NCI-H446 (cell line): ENCODE measurements at places on chromosomes 7 and 10.
A peak's percentile ranks its signal among the peaks of the same experiment; 100 is the strongest.

DNA sequence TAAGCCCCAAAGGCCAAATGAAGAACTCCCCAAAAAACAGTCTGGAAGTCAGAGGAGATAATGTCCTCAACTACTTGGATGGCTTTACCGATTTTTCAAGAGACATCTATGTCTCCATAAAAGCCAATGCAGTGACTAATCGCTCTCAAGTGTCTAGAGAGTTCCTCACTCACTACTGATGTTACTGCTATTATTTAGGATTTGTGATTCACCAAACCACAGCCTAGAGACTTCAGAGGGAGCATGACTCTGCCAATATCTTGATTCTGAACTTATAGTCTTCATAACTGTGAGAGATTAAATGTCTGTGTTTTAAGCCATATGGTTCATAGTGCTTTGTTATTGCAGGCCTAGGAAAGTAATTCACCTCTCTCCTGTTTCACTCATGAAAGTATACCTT lies 160.2 kb downstream of the IPMK start:
- no peak for DNase-seq

DNA sequence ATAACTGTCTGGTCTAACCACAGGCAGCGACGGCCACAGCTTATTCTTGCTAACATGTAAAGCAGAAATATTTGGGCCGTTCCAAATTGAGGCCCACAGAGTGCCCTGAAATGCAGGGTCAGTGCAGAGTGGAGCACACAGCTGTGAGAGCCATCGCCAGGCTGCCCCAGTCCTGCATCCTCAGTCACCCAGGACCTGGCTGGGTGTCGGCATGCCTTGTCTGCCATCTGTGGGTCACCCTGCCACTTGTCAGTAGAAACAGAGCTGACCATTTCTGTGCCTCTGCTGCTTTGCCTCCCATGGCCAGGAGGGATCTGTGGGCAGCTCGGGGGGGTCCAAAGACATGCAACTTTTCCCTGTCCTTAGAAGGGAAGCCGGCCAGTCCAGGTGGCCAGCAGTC lies 57.3 kb upstream of the BTBD16 start:
- DNase-seq = no peak

GRCh38 chr7:99409806-99410205 lies 1.0 kb downstream of the BUD31 start:
- no peak for DNase-seq

GRCh38 chr7:45367026-45367425 lies 207.1 kb upstream of the ADCY1 start:
- DNase-seq = no peak

GRCh38 chr10:26939290-26939961 lies 78.7 kb upstream of the ABI1 start:
- no peak for DNase-seq

DNA sequence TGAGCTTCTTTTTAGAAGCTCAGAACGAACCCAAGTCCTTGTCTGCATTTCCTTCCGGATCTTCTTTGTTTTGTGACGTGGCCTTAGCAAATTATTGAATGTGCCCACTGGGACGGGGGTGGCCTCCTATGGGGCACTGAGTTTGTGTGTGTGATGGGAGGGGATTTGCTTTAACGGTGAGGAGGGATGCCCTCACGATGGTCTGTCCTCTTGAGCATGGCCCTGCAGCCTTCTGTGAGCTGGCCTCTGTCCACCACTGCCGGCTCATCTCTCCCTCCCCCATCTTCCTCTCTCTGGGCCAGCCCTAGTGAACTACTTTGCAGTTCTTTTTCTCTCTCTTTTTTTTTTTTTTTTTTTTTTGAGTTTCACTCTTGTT lies 62.9 kb upstream of the MKRN1 start:
- DNase-seq = no peak

- DNase-seq = no peak
Observed at GRCh38 chr7:44184206-44184872, 4.9 kb downstream of the GCK start.

DNA sequence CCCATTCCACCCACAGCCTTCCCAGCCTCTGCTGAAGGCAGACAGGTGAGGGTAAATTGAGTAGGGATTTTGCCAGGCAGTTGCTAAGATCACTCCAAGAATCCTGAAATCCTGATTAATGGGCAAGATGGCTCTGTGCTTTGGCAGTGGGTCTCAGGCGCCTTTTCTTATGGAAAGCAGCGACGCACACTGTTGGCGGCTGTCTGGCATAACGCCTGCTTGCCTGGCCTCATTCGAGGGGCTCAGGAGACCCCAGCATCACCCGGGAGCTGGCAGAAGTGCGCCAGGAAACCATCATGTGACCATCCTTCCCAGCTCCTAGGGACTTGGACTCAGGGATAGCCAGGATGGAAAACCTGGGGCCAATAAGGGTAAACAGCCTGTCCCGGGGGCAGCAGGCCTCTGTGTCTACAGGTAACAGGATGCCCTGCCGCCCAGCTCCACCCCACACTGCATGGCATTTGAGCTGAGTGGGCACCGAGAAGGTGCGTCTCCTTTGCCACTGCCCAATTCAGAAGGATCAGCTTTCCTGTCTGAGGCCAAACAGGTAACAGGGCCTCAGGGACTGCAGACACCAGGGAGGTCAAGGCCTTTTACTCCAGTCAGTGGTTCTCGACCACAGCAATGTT lies 98.6 kb downstream of the FAM53B start:
- DNase-seq = no peak

- no peak for DNase-seq
Observed at GRCh38 chr10:74227697-74228424, 76.8 kb downstream of the ADK start.

GRCh38 chr10:81817596-81818170 lies 57.3 kb upstream of the NRG3 start:
- no peak for DNase-seq

- DNase-seq = no peak
Observed at GRCh38 chr7:42489299-42489698, 252.3 kb upstream of the GLI3 start.

DNA sequence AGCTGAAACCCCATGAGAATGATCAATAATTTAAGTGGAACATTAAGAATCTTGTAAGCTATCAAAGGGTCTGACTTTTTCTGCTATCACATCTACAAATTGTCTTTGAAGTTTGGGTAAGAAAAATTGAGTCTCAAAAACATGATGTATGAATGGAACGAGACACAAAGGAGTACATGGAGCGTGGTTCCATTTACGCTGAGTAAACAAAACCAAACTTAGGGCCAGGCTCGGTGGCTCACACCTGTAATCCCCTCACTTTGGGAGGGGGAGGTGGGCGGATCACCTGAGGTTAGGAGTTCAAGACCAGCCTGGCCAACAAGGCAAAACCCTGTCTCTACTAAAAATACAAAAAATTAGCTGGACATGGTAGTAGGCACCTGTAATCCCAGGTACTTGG lies 24.3 kb downstream of the SMC3 start:
- DNase-seq = no peak

DNA sequence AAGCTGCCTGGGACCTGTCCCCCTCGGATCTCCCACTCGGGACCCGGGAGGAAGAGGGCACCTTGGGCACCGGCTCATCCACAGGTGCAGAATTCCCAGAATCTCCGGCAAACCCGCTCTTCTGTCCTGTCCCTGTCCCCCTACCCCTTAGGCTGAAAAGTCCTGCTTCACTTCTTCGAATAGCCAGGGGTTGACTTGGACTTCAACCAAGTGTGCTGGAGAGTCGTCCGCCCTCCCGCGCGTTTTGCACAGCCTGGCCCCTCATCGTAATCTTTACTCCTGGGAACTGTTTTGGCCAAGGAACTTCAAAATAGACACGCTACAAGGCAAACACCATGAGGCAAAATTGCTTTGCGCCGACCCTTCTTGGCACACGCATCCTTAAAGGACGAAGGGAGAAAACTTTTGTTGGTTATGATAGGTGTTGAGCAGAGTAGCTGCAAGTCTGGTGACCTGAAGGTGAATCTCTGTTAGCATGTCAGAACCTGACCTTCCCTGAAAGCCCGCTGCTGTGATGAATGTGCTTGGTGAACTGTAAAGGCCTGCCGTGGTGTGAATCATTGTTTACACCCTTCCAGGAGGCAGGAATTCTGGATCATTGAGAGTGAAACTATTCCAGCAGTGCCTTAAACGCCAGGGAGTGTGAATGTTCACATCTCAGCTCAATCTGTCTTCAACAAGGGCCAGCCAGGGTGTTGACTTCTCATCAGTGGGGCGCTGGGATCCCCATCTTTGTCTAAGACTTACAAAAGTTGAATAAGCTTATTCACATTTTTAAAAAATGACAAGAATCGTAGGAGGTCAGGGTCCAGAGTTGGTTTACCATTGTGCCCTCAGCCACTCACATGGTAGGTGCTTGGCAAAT lies 589 bp upstream of the RAPGEF5 start:
- DNase-seq = peak; percentile 72

DNA sequence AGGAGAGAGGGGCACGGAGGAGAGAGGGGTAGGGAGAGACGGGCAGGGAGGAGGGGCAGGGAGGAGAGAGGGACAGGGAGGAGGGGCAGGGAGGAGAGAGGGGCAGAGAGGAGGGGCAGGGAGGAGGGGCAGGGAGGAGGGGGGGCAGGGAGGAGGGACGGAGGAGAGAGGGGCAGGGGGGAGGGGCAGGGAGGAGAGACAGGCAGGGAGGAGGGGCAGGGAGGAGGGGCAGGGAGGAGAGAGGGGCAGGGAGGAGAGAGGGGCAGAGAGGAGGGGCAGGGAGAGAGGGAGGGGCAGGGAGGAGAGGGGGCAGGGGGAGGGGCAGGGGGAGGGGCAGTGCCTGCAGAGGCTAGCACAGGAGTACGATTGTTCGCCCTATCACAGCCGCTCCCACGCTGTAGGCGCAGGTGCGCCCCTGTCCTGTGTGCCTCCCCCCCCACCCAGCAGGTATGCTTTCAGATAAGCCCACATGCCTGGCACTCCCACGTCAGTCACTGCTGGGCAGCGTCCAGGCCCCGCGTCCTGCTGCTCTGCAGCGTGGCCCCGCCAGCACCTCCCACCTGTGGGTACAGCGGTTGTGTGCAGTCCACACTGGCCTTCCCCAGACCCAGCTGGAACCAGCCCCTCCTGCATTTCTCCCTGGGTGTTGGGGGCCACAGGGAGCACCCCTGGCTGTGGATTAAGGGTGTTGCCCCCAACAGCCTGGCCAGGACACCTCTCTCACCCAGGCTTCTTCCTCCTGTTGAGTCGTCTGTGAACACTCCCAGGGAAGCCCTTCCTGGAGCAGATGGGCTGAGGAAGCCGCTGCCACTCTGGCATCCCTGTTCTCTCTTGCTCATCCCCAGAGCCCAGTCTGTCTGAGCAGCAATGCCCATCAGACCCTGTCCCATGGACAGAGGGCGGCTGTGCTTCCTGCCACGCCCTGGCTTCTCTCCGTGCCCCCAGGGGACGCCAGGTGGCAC lies 10.8 kb downstream of the NKX6-2 start:
- DNase-seq = no peak

GRCh38 chr7:861222-861621 lies 15.1 kb upstream of the GET4 start:
- no peak for DNase-seq

- peak; percentile 43 for DNase-seq
Observed at GRCh38 chr7:29989257-29989995, at the start of gene SCRN1. Gene SCRN1, minus strand, starts transcription at chr7:29989801. Its CDS starts 20,734 bp downstream, at chr7:29969067.

- no peak for DNase-seq
Observed at GRCh38 chr10:45373576-45374349, at the start of gene ALOX5. Gene ALOX5, plus strand, starts transcription at chr10:45374216. Its CDS starts 64 bp downstream, at chr10:45374280.
